Naive thymus-derived CD8-positive, alpha-beta T cell (primary cell): ENCODE measurements at places on chromosomes 2 and 18.

GRCh38 chr2:235866373-235866772, 301.8 kb downstream of the GBX2 start:
- no peak for DNase-seq

- DNase-seq = no peak
Measured at GRCh38 chr18:8366656-8367055, 242.6 kb upstream of the RAB12 start.

DNA sequence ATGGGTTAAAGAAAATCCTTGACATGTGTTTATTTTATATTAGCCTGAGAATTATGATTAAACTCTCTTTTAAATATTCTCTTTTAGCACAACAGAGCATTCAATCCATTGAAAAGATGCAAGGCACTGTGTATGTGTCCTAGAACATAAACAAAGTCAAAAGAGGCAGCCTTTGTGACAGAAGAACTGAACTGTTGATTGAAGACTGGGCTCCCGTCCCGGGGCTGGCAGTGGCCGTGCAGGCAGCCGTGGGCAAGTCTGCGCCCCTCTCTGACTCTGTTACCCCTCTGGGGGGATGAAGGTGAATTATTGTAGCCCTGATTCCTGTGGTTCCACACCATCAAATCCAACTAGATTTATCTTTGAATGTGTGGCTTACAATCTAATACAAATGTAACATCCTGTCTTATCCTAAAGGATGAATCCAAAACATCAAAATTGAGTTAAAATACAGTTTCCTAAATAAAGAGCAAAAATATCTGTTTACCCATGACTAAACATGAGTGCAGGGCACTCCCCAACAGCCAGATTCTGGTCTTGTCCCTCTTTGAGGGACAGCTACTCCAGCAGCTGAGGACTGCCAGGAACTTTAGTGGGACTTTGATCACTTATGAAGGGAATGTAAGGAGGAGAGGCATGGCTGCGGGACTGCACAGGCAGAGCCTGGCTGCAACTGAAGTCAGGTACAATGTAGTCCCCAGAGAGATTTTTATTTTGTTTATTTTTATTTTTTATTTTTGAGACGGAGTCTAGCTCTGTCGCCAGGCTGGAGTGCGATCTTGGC, 37.3 kb upstream of the SH3BP4 start:
- DNase-seq = no peak

DNA sequence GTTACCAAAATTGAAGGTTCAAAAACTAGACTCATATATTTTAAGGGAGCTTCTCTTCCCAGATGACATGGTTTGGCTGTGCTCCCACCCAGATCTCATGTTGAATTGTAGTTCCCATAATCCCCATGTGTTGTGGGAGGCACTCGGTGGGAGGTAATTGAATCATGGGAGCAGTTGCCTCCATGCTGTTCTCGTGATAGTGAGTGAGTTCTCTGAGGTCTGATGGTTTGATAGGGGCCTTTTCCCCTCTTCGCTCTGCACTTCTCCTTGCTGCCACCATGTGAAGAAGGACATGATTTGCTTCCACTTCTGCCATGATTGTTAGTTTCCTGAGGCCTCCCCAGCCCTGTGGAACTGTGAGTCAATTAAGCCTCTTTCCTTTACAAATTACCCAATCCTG, 140.1 kb downstream of the MAIP1 start:
- DNase-seq = no peak

DNA sequence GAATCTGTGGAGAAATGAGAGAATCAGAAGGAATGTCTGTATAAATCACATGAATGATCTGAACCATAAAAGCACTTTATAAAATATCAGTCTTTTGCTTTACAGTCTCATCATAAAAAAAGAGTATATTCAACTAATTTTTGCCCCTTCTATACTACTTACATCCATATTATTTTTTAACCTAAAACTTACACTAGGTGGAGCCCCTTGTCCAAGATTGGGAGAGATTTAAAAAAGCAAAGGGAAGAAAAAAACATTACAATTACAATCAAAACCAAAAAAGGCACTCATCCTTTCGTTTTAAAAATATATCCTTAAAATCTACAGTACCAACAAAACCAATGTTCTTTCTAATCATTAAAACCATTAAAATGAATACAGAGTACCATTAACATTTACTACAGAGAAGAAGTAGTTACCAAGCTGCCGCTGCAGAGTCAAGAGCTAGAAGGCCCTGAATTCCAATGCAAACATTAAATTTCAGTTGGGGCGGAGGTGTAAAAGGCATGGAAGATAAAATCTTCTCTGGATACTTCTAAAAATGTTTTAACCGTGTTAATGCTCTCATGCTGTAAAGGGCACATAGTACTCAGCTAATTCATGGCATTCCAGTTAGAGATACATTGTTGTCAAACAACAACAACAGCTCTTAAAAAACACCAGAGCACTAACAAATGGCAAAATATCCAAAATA, 56.7 kb upstream of the EPB41L3 start:
- no peak for DNase-seq

- DNase-seq = no peak
Measured at GRCh38 chr2:124001696-124002430, 23.2 kb upstream of the CNTNAP5 start.

DNA sequence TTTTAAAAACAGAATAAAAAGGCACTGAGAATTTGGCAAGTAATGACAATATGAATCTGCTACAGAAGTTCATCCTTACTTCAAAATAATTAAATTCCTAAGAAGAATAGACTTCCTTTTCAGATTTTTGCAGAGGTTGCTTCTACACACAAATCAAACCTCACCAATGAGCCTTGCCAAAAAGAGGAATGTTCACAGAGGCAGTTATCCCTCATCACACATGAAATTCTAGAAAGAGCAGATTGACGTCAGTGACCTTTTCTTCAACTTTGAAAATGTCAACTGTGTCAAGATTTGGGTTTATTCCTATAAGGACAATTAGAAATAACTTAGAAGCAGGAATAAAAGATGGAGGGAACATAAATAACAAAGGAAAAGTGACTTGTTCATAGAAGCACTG, 64.6 kb downstream of the MBD2 start:
- no peak for DNase-seq

DNA sequence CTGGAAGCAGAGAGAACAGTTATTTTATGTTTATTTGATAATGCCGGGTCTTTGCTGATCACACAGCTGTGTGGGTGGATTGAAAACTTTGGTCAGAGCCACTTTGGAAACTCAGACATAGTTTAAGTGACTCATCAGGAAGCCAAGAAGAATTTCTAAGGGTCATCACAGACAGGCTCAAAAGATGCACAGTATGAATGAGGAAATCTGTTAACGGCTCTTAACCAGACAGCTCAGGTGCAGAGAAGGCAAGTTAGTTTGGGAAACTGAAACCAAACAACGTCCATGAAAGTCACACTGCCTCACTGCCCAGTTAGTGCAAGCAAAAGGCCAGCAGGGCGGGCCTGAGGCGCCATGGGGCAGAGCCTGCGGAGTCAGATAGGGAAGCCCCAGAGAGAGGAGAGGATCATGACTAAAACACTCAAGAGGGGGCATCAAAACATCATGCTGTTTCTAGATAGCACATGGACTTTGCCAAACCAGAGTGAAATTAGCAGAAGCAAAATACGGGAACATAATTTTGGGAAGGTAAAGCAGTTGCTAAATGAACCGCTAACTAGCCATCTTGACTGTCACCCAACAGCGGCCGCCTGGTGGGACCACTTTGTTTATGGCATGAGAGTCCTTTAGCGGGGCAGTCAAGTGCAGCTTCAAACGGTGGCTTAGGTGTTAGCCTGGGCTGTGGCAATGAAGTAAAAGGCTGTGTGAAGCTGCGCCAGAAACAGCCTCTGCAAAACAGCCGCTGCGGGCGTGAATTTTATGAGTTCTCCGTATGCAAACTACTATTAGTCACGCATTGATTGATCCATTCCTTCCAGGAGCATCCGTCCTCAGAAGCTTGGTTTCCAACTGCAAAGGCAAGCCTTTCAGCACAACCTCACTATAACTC, 101.2 kb downstream of the KCTD18 start:
- DNase-seq = no peak

DNA sequence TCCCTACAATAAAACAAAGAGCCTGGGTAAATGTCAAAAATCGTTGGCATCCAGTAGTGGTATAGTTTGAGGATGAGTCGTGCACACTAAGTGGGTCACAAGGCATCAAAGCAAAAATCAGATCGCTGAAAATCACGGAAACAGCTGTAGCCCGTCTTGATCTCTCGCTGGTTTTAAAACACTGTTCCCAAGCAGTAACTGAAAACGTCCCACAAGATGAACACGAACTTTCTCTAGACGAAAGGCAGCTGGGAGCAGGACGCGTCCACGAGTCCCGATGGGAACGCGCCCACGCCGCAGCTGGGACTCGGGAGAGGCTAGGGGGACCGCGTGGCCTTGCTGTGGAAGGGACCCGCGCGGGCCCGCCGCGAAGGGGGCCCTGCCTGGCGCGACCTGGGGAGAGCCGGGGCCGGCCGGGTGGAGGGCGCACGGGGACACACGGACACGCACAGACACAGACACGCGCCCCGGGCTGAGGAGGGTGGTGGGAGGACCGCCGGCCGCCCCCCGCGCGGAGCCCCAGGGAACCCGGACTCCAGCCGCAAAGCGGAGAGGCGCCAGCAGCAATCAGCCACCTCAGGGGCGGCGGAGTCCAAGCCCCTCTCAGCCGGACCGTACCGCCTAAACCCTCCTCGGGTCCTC, 651 bp downstream of the STK17B start:
- peak; percentile 75 for DNase-seq

- DNase-seq = peak; percentile 38
Measured at GRCh38 chr2:98346311-98347236, at the start of gene CNGA3. Gene CNGA3, plus strand, starts transcription at chr2:98346456. Its CDS starts 23,520 bp downstream, at chr2:98369976.

- DNase-seq = no peak
Measured at GRCh38 chr2:9146646-9147045, 60.0 kb upstream of the ASAP2 start.

DNA sequence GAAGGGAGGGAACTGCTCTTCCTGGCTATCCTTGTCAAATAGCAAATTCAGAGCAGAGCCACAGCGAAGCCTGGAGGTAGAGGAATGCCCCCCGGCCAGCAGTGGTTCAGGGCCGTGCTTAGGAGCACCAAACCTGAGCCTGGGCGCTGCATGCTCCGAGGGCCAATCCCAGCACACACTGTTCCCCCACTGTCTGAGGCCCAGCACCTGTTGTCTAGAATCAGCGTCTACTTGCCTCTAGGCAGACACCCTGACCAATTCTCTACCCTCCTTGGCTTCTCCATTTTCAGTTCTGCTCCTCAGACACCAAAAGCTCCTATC, 177.6 kb upstream of the PKDCC start:
- DNase-seq = no peak

GRCh38 chr2:151302404-151302803, 12.9 kb upstream of the NMI start:
- DNase-seq = no peak

- no peak for DNase-seq
Measured at GRCh38 chr2:71666094-71666474, 212.7 kb downstream of the DYSF start.

GRCh38 chr2:42314892-42315468, 46.0 kb downstream of the COX7A2L start:
- DNase-seq = no peak
